ENCODE measurements at places on chromosomes 2 and 18.

DNA sequence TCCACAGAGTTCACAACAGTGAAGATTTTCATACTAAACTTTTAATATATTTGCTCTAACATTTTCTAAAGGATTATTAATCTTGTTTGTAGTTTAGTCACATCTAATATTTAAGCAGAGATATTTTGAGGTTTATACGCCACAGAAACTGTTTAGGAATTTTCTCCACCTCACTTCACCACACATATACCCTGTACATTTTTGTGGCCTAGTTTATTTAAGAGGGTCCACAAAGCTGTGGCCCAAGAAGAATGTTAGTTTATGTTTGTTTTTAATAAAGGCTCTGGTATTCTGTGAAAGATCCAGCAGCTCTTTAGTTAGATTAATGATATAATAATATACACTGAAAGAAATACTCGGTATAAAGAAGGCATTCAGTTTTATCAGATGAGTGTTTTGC lies 132.7 kb upstream of the TTC27 start:
- no peak for DNase-seq

DNA sequence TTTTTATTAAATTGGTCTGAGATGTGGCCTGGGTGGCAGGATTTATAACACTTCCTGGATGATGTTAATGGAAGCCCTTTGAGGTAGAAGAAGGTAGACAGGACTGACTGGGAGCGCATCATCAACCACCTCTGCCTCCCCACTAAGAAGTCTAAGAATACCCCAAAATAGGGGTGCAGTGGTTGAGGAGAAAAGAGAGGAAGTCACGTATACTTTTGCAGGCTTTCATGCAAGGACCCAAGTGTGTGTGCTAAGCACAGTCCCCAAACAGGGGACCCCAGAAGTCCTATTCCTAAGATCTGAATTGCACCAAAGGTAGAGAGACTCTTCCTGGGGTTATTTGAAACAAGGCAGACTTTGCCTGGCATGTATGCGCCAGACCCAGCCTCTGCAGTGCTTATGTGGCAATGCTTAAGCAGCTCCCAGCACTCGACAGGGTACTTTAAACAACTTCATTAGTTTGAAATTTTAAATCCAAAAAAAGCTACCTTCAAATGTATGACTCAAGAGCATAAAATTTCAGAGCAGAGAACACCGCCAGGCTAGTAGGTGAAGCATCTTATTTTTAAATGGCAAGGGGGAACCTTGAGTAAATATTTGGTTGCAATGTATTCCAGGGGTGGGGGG lies 35.3 kb downstream of the BCL2 start:
- DNase-seq: no peak

GRCh38 chr2:230318190-230319121 lies 8.5 kb upstream of the SP140L start:
- no peak for DNase-seq

DNA sequence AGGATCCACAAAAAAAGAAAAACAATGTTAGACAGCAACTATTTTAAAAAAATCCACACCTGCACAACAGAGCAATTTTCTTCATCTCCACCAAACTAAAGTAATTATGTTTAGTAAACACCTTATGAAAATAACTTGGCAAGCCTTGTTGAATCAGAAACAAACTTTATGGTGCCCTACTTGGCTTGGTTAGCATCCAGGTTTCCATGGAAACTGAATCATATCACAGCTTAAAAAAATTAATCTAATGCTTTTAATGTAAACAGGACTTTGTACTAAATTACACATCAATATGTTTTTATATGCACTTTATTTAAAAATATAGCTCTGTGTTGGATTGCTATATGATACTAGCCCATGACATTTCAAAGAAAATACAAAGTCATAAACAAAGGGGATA lies 1882.4 kb downstream of the SUCLG1 start:
- no peak for DNase-seq

GRCh38 chr2:29520001-29520400 lies 401.4 kb downstream of the ALK start:
- no peak for DNase-seq

DNA sequence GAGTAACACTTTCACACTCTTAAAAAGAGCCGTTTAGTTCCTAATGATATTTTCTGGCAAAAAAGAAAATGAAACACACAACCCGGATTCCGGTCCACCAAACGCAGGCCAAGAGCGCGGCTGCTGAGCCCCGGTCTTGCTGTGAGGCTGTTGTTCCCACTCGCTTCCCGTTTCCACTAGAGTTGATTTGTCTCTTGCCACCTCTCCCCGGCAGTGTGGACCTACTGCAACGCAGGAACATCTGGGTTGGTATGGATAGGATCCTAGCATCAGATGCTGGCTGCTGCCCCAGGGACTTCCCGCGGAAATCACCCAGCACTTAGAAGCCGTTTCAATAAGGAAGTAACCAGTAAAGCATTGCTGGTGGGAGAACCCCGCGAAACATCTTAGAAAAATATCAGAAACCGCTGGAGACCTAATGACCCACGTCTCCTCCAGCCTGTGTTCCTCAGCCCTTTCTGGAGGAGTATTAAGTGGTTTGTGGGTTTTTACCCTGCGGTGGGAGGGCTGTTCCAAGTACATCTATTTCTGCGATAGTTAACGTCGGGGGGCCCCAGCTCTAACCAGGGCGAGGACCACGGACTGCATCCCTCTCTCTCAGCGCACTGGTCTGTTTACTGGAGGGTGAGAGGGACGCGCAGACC lies 939 bp downstream of the DOCK10 start:
- DNase-seq: peak; percentile 36

DNA sequence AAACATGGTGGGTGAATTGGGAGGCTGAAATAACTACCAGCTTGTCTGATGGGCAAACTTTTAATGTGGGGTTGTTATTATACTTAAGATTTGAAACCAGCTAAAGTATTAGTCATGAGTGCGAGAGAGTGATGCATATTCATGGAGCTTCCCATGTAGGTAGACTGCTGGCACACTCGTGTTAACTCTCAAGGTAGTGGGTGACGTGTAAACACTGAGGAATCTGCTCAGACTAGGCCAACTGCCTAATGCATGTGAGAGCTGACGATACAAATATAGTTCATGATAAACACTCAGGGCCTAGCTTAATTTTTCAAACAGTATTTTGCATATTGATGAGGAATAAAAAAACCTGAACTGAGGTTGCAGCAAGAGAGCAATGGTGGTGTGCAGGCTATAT lies 1165.7 kb upstream of the PIK3C3 start:
- no peak for DNase-seq

GRCh38 chr2:237886685-237887481 lies 27.5 kb downstream of the RAMP1 start:
- no peak for DNase-seq

DNA sequence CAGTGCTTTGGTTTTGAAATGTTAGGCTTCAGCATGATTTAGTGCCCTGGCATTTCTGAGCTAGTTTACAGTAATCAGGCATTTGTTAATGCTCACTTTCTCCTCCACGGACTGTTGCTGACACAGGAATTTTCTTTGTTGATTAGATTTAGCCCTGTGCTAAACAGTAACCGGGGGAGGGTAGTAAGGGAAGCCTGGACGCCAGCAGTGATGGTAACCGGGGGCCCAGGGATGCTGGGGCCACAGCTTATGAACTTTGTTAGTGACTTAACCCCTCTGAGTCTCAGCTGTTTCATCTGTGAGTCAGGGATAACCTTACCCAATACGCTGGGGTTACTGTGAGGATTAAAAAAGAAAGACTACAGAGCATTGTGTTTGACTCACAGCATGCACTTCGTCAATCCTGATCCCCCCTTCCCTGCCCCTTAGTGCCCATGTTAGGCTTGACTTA lies 33.5 kb downstream of the KLHL29 start:
- DNase-seq: no peak

GRCh38 chr2:65762068-65762467 lies 329.7 kb upstream of the SPRED2 start:
- DNase-seq: no peak

- DNase-seq: no peak
These were observed 38.7 kb downstream of the SCG2 start for GRCh38 chr2:223563462-223563861.

- no peak for DNase-seq
These were observed 50.6 kb downstream of the STK39 start for GRCh38 chr2:168196764-168197180.

GRCh38 chr18:26536032-26536431 lies 12.3 kb downstream of the KCTD1 start:
- no peak for DNase-seq

DNA sequence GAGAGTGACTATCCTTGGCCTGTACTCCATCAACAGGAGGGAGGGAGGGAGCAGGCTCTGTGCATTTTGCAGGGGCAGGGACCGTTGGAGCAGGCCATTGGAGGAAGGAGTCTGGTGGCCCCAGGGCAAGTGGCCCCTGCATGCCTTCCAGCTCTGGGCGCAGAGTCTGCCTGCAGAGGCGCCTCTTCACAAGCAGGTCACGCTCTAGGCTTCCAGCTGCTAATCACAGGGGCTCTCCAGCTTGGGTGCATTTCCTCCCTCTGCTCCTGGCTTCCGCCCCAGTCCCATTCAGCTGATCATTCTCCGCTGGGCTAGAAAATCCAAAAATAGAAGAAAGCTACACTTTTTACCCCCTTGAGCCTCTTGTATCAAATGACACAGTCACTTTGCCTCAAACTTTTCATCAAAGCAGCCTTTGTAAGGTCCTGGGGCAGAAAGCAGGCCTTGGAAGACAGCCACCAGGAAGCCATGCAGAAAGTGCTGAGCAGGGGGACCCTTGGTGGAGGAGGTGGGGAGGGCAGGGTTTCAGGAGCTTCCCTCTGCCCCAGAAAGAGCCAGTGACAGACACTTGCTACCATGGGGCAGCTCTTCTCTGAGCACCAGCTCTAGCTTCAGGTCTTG lies 11.3 kb downstream of the TMEM247 start:
- DNase-seq: peak; percentile 37

GRCh38 chr2:28377195-28377816 lies 15.4 kb upstream of the FOSL2 start:
- DNase-seq: no peak

GRCh38 chr18:49273241-49273880 lies 187.1 kb downstream of the DYM start:
- DNase-seq: no peak

GRCh38 chr2:234565201-234565600 lies 68.3 kb upstream of the ARL4C start:
- no peak for DNase-seq

DNA sequence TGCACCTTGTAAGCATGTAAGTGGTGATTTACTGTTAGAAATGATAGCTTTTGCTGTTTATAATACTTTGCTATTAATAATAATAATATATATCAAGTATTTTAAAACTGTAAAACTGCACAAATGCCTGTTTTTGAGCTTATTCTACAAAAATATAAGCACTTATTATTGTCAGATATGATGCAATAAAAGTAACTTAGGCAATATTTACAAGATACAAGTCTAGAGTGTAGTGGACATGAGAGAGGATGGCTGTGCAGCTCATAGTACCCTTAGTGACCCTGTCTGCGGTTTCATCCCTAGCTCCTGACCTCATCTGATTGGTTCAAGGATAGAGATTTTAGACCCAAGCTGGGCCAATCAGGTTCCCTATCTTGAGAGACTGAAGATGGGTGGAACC lies 178.4 kb downstream of the MTX2 start:
- no peak for DNase-seq

GRCh38 chr2:18814387-18814786 lies 225.0 kb upstream of the NT5C1B start:
- no peak for DNase-seq

- DNase-seq: no peak
These were observed 128.5 kb upstream of the CAPN13 start for GRCh38 chr2:30935795-30936194.

DNA sequence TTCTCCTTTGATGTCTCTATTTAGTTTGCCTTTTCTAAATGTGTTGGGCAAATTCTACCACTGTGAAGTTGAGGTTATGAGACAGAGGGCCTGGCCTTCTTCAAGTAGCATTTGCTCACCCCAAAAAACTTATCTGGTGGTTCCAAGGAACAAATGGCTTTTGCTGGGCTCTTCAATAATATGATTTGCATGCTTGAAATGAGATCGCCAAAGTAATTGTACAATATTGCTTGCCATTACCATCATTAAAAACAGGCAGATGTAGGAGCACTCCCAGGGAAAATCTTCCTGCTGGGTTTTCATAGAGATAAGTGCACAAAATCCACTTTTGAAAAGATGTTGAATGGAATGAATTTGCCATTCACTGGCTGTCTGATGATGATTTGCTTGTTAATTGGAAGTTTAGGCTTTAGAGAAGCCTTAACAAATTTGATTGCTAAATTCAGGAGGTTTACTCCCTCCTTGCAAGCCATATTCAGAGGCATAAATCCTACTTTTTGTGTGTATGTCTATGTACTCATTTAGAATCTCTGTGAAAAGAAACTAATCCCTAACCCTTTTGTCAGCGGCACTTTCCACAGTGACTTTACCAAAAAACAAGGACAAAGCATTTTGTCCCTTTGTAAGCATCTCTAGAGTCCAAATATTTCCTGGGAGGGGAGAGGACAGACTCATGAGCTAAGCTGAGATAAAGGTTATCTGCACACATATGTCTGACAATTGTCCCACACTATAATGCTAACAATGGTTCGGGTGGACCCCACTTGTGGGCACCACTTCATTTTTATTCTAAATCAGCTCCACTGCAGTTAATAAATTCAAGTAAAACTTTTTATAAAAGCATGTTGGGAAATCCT lies 240.8 kb upstream of the PIK3C3 start:
- no peak for DNase-seq

GRCh38 chr2:146908776-146909175 lies 936.1 kb upstream of the ACVR2A start:
- no peak for DNase-seq

DNA sequence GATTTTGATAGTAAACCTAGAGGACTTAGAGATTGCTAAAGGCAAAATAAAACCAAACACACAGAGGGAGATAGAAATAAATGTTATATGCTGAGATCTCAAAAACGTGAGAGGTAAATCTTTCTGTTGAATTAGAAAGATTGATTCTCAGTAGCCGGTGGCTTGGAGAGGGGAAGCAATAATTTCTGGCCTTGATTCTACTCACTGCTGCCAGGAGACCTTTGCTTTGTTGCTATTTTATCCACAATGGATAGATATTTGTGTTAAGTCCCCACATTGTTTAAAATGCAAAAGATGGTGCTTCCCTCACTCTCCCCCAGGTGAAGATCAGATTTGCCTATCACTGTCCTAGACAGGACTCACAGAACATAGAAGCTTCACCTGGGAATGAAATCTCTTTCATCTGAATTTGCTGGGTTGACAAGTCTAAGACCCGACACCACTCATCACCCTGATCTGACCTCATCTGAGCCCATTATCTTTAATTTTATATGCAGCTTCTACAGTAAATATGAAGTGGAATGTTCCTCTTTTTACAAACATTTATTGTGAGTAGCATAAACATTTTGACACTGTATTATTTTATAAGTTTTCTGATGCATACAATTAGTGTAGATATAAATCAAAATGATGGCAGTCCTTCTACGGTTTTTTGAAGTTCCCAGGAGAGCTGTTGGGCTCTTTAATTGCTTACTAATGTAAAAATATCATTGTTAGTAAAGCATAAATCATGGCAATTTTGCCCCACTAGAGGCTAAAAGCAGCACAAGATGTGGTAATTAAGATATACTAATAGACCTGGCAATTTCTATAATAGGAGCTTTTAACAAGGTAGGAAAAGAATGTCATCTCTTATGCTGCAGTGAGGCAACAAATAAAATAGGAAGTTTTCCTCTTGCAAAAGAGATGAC lies 149.7 kb downstream of the DCC start:
- DNase-seq: no peak

- DNase-seq: no peak
These were observed 176.0 kb downstream of the DIS3L2 start for GRCh38 chr2:232137356-232138147.

Measured in GM12892 (cell line).